AG20443 (cell line): ENCODE measurements at places on chromosomes 1 and 21.

DNA sequence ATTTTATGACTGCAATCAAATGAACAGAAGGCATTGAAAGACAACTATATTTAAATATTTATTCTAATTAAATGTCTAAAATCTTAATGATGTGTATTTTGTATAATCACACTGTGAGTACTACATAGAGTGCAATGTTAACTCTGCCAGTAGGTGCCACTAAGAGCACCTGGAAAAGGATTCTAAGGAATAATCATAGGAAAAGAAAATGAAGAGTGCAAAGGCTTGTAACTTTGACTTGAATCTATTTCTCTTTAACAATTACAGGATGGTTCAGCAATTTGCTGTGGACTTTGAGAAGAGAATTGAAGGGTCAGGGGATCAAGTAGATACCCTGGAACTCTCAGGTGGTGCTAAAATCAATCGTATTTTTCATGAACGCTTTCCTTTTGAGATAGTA lies 200.4 kb downstream of the DNM3 start:
- peak; percentile 16 for DNase-seq

DNA sequence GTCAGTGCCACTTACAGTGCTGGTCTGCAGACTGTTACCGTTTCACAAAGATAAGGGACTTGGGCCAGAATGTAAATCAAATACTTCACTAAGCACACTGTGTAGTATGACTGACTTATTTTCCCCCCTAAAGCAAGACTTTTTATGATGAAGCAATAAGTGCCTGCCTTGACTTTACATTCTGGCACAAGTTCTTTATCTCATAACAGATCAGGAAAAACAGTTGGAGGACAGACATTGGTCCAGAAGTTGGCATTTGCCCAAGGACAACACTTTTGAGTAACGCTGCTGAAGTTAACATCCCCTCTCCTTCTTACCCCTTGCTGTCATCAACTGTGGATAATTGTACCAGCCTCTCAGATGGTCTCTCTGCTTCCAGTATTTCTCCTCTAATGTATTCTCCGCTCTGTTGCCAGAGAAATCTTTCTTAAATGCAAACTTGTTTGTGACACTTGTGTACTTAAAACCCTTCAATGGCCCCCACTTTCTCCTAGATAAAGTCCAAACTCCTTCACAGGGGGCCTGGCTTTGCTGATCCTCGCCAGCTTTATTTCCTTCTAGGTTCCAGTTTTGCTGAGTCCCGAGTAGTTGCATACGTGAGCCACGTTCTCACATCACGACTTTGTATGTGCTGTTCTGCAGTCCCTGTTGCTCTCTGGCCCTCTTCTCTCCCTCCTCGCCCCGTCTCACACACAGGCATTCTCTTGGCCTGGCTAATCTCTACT lies 45.7 kb downstream of the S1PR1 start:
- DNase-seq, result no peak

DNA sequence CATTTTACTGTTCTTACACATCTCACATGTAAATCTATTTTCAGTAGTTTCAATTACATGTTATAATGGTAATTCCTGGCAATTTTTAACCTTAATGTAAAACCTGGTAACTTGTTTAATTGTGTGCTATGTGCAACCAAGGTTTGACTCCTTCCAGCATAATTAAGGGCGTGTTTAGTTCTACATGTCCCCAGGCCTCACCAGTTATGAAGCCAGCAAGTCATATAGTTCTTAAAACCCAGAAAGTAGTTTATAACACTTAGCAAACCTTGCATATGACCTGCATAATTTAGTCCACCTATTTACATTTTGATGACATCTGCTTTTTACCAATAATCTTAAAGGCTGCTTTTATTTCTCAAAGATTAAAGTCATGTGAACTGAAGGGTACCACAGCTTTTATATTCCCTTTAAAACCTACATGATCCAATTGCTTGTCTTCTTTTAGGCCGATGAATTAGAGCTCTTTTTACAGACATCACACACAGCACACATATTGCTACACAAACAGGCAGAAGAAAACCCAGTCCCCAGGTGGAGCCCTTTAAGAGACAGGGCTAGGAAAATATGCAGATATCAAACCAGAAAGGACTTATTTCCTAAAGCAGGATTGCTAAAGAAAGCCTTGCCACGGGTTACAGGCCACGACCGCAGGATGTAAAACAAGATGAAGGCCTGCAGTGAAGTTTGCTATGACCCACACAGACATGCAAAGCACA lies 23.2 kb upstream of the SYCP1 start:
- DNase-seq, result no peak

DNA sequence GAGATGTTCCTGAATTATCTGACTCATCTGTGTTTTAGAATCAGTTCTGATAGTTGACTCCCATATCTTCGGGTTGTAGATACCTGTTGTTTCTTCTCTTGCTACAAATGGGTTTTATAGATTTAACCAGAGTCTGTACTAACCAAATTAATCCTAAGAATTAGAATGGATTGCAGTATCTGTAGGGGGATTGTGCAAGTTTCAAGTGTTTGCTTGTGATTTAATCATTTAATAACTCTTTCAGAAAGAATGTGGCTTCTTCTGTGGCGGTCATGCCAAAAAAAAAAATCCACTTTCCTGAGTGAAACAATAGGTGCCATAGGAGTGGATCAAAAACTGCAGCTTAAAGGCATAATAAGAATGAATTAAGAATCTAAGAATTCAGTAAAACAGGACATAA lies 9.4 kb downstream of the IPO9 start:
- DNase-seq, result no peak

DNA sequence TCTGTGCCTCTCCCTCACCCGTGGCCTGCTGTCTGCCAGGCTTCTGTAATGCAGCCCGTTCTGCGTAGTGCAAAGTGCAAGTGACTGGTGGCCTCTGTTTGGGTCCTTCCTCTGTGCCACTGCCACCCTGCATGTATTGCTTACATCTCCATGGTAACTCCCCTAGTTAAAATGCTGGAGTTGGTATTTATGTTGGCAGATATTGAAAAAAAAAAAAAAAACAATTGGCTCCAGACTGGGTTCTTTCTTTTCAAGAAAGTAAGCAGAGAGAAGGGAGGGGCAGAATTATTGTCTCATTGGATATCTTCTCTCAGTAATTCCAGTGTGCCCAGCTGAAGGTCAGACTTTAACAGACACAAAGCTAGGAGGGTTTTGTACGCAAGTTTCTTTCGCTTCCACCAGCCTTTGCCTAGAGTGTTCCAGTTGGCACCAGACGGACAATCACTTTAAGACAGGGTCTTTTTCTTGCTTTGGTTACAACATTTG lies 242.3 kb downstream of the PBX1 start:
- DNase-seq, result no peak

DNA sequence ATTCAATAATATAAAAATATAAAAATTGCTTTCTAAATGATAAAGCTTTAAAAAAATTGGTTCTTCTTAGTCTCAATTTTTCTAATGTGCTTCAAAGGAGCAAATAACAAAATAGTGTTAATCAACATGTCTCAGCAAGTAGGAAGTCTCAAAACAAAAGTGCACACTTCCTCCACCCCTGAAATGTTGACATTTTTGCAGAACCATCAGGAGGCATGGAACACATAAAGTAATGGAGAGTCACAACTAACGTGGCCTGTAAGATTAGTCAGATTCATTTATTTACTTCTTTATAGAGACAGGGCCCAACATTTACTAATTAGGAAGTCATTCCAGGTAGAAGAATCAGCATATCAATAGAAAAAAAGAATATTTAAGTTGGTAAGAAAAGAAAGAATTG lies 34.9 kb upstream of the FMO2 start:
- DNase-seq, result no peak

- DNase-seq, result no peak
Observed at GRCh38 chr1:198788561-198789064, 149.8 kb downstream of the PTPRC start.

DNA sequence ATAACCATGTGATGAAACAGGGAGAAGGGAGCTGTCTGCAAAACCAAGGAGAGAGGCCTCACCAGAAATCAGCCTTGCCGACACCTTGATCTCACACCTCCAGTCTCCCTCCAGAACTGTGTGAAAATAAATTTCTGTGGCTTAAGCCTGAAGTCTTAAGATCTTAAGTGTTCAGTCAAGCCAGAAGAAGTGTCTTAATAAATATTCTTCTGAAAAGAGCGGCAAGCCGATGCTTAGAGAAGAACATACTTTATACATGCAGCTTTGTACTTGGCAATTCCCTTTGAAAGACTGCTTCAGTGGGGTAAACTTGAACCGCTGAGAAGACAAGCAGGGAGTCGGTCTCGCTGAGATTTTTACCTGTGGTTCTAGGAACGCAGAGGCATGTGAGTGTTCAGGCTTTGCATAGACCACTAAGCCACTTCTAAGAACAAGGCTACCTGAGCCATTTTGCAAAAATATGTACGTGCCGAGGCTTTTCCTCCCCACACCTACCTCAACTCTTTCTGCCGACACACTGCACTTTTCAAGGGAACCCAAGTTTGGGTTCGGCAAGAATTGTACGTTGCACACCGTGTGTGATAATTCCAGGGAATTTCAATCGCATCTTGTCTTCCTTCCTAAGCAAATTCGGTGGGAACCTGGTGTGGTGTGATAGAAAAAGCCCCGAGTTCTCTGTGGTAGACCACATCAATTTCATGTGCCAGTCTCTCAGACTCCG lies 3.4 kb downstream of the RUNX1 start:
- no peak for DNase-seq

- DNase-seq, result no peak
Observed at GRCh38 chr1:36831186-36831810, 203.0 kb downstream of the GRIK3 start.

DNA sequence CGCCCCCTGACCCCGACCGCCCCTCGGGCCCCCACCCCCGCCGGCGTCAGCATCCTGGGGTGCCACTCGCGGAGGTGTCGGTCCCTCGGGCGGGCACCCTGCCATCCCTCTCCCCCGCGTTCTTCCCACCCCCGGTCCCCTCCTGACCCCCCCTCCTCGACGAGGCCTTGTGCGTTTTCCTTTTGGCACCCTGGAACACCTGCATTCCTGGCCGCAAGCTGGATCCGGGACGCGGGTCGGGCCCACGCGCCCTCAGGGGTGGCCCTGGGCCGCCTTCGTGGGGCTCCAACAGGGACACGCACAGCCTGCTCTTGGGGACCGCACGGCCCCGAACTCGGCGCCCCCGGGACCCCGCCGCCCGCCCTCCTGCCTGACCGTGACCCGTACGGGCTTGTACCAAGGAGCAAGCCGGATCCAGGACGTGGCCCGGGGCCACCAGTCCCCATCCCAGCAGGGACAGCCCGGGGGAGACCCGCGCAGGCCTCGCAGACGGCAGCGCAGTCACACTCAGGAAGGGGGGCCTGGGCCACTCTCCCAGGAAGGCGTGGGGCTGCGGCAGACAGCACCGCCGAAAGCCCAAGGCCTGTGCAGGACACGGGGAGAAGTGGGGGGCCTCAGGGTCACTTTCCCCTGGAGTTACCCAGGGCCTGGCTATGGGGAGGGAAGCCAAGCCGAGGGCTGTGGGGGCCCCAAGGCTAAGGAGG lies 579 bp upstream of the SLC19A1 start:
- peak; percentile 43 for DNase-seq
